Stomach (tissue), 19 donors: ENCODE measurements at places on chromosomes 2 and 18. TPM values are rescaled to one million over a fixed set of nuclear protein-coding genes. Genes with fewer than 3 reads are reported as not detected.

DNA sequence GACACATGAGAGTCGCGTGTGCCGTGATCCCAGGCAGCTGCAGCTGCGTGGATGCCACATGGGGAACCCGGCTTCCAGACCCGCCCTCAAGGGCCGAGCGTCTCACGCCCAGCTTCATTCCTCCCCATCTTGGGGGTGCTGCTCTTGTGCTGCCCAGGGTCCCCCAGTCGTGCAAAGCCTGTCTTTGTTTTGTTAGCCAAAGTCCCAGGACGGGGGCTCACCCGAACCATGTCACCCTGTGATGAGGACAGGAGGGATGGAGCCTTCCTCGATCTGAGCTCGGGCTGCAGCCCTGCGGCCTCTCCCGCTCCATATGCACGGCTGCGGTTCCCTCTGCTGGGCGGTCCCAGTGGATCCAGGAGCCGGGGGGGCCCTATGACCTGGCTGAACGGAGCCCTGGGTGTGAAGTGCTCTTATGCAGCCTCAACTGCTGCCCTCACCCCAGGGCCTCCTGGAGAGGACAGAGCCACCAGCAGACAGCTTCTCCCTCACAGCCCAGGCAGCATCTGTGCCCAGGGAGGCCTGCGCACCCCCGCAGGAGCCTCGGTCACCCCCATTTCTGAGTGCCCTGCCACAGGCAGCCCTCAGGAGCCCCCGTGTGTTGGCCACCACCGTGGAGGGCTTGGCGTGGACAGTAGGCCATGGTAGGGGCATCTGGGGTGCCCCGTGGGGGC lies 99.0 kb upstream of the CTDP1 start:
- DNase-seq = no peak

- DNase-seq = no peak
Observed at GRCh38 chr18:74796841-74797576, 199.3 kb downstream of the ZNF407 start.

GRCh38 chr18:21593540-21594257 lies 6.8 kb downstream of the ESCO1 start:
- no peak for DNase-seq

Gene ATOH8
- polyA plus RNA-seq = 20.0 TPM

DNA sequence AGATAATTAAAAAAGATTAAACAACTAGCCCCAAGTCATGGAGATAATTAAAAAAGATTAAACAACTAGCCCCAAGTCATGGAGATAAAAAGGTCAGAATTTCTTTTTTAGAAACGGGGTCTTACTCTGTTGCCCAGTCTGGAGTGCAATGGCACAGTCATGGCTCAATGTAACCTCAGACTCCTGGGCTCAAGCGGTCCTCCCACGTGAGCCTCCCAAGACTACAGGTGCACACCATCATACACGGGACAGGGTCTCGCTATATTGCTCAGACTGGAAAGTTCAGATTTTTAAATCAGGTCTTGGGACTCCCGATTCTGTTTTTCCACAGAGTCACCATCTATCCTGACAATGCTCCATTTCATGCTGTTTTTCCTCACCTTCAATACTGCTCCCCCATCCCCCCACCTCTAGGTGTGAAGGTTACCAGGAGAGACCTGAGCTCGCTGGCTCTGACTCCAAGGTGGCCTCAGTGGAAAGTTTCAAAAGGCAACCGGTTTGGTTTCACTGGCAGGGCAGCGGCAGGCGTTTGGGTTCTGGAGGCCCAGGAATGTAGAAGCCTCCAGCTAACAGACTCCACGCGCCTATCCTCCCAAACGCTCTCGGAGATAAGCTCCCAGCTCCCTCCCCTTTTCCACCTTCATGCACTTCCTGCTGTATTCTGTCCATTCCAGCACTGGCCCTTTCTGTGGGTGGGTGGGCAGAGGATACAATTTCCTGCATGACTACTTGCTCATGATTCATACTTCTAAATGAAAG lies 2.9 kb upstream of the SEMA4C start:
- DNase-seq = peak; percentile 60

- DNase-seq = peak; percentile 29
Observed at GRCh38 chr2:206716623-206717022, 1.6 kb downstream of the DYTN start.

DNA sequence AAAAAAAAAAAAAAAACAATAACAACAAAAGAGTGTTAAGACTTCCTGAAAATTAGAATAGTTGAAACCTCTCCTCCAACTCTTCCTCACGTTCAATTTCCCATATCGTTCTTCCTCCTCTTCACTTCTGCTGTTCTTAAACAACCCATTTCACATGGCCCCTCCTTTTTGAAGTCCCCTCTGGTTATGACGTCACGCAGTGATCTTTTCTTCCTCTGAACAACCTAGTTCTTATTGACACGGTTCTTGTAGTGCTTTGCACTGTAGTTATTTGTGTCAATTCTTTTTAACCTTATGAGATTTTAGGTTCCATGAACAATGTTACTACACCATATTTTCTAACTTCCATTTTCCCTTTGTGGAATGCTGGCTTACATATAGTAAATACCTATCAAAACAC lies 69.5 kb upstream of the RGPD4 start:
- no peak for DNase-seq

GRCh38 chr18:58908006-58908405 lies 43.3 kb downstream of the ZNF532 start:
- no peak for DNase-seq
